ENCODE measurements at places on chromosomes 7 and 10. TPM values are rescaled to one million over a fixed set of nuclear protein-coding genes. Genes with fewer than 3 reads are reported as not detected.

DNA sequence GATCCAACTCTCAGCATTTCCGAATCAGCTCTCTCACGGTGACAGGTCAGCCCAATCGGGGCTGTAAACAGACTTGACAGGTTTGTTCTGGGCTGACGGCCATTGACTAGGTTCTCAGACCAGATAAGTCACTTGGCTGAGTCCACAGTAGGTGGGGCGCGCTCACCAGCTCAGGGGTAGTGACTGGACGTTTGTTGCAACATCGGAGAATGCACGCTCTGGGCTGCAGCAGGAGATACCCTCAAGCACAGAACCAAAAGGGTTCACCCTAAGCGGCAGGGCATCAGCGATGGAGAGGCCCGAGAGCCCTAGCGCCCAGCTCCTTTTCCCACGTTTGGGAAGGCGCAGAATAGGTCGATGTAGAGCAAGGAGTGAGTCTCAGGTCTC is 1.8 kb downstream of the KLLN start:
- no peak for DNase-seq

- DNase-seq: no peak
Measured at GRCh38 chr10:128898133-128898915, 568.7 kb upstream of the MGMT start.

DNA sequence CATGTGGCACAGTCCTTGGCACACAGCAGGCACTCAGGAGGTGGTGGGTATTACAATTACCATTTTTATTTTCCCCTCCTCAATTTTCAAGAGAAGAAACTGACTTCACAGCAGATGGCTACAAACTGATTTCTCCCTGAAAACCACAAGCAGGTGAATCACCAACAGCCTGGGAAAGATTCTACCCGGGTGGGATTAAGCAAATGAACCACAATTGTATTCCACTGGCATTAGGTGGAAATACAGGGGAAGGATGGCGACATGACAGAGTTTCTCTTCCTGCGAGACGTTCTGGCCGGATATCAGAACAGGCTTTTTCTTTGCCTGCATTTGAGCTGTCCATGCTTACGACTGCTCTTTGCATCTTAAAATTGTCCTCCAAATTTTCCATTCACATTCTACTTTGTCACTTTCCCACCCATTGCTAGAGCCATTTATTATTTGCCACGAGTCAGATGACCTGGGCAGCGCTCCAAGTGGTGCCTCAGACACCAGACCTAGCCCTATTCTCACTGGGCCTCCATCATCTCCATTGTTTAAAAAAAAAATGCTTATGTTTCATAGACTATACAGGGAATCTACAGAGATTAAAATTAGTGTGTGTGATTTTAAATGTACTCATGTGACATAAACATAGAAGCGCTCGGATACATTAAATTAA is 4.6 kb downstream of the DENND11 start:
- DNase-seq: no peak

GRCh38 chr10:126508535-126509040 is 120.3 kb upstream of the ADAM12 start:
- peak; percentile 5 for DNase-seq

DNA sequence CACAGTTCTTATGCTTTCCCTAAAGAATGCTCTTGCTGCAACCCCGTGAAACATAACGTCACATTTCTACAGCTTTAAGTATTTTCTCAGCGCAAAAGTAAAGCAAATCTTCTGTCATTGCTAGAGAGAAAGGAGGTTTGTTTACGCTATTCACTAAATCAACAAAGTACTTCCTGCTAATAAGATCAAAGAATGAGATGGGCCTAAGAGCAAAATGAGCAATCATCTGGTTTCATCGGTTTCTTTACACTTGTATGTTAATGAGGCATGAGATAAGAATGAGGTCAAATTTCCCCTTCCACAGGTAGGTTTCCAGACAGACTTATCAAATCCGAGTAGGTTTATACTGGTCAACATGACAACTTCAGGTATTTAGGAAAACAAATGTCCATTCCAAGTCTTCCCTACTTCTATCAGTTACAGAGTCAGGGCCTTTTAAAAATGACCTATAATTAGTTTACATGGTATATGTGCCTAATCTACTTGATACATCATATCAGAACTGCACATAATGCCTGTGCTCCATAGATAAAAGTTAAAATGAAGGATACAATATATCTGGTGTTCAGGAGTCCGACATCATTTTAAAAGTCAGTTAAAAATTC is 8.4 kb downstream of the USP6NL start:
- no peak for DNase-seq

- DNase-seq: no peak
Measured at GRCh38 chr7:92498557-92498956, 20.8 kb upstream of the ERVW-1 start.

The TFEC gene
- polyA plus RNA-seq: 44.0 TPM

The CD36 gene
- 35.3 TPM for polyA plus RNA-seq

The NRP1 gene
- 154 TPM for polyA plus RNA-seq

Measured in right renal pelvis (tissue), 4 donors.